CD8-positive, alpha-beta memory T cell (primary cell): ENCODE measurements at places on chromosomes 5 and 9.
A peak's percentile ranks its signal among the peaks of the same experiment; 100 is the strongest.

- H3K4me1 ChIP-seq: no peaks in the 10 kb centered on the region
- H3K4me3 ChIP-seq: no peak overlapping the region
- H3K36me3 ChIP-seq: no peaks in the 10 kb centered on the region
- DNase-seq: no peak
These were observed 647 bp downstream of the PDE8B start for GRCh38 chr5:77210964-77211690.

- no peak for DNase-seq
- peaks cover 8% of the 10 kb centered on the region for H3K36me3 ChIP-seq
- H3K27ac ChIP-seq: peak overlapping the region; percentile 85
- H3K4me3 ChIP-seq: peak overlapping the region; percentile 70
- H3K4me1 ChIP-seq: peaks cover 31% of the 10 kb centered on the region
These were observed 948 bp upstream of the FAM53C start for GRCh38 chr5:138336952-138337684.

- H3K4me3 ChIP-seq: no peak overlapping the region
- H3K36me3 ChIP-seq: no peaks in the 10 kb centered on the region
- H3K27me3 ChIP-seq: no peaks in the 10 kb centered on the region
- no peak overlapping the region for H3K27ac ChIP-seq
- DNase-seq: no peak
- H3K4me1 ChIP-seq: no peaks in the 10 kb centered on the region
These were observed 211.2 kb downstream of the CDK5RAP2 start for GRCh38 chr9:120368799-120369198.

DNA sequence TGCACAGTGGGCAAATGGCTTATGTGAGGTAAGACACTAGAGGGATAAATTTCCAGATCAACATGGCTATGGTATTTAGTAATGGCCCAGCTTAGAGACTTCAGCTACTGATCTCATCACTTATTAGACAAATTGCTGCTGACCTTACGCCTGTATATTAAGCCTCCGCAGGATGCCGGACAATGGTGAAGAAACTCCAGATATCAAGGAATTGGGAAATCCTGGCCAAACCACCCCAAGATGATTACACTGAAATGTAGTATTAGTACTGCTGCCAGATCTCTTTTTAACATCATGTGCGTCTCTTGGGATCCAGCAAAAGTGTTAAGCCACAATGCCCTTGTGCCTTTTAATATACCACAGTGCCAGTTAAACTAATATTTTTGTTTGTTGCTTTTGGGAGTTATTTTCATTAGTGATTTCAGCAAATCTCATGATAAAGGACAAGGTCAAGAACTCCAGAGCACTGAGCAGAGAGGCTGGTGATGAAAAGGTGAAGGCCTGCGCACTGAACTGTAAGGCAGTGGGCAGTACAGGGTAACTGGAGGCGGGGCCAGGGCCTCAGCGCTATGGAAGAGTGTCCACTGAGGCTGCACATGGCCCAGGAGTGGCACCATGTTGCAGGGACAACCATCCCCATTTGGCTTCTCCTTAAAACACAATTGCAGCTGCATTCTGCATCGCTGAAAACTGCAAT, 32.5 kb downstream of the TSTD2 start:
- no peaks in the 10 kb centered on the region for H3K4me1 ChIP-seq
- H3K27ac ChIP-seq: no peak overlapping the region
- DNase-seq: no peak
- H3K27me3 ChIP-seq: no peaks in the 10 kb centered on the region

DNA sequence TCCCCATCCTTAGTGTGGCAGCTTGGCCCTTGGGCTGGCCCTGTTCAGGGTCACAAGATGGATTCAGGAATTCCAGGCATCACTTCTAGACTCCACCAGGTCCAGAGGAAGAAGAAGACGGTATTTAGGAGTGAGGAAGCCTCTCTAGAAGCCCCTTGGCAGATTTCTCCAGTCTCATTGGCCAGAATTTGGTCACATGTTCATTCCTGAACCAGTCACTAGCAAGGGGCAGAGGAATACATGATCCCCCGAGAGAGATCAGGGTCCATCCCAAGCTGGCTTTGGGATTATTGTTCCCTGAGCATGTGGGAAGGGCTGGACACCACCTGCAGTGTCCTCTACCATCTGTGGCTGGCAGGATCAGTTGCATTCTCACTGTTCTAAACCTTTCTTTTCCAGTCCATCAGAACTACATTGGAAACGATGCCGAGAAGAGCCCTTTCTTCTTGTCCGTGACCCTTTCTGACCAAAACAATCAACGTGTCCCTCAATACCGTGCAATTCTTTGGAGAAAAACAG, 48.5 kb downstream of the GARNL3 start:
- H3K4me3 ChIP-seq: no peak overlapping the region
- H3K36me3 ChIP-seq: no peaks in the 10 kb centered on the region
- no peaks in the 10 kb centered on the region for H3K27me3 ChIP-seq

GRCh38 chr5:37988454-37989046, 148.7 kb upstream of the GDNF start:
- no peaks in the 10 kb centered on the region for H3K36me3 ChIP-seq
- no peak overlapping the region for H3K27ac ChIP-seq
- no peak for DNase-seq
- H3K27me3 ChIP-seq: no peaks in the 10 kb centered on the region

DNA sequence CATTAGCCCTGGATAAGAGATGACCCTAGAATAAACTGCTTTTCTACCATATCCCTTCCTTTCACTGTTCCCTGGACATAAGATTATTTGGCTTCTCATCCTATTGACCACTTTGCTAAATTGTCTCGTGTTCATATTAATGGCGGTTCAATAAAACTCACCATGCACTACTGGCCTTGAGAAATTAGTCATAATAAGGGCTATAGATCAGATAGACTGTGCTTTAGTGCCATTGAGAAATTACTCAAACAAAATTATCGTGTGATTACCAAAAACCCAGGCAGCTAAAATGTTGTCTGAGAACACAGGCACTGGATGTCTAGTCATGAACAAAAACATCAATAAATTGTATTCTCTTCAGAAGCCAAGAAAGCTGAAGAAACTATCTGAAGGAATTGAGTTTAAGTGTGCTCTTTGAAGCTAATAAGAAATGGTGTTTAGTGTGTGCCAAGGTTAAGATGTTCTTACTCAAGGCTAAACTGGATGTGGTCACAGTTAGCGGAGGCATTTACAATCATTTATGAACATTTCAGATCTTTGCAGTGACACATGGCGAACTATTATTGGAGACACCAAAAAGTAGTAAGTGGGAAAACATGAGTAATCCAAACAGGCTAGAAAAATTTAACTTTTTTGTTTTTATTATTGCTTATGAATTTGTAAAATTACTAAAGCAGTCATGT, 460.4 kb upstream of the RORB start:
- no peaks in the 10 kb centered on the region for H3K4me1 ChIP-seq
- no peaks in the 10 kb centered on the region for H3K27me3 ChIP-seq
- H3K36me3 ChIP-seq: no peaks in the 10 kb centered on the region
- no peak overlapping the region for H3K4me3 ChIP-seq

DNA sequence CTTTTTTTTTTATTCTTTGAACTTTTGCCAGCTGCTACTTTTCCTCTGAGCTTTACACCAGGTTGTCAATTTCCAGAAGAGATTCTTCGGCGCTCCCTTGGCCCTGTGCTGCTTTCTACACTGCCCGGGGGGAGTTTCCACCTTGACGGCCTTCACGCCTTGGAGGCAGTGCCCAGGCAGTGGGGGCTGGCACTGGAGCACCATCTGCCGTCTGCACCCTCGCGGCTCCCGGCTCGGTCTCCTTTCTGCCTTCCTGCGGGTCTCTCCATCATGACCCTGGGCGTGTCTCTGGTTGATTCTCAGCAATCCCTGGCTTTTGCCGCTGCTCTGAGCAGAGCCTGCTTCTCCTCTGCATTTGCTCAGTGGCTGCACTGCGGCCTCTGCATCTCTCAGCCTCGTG, 2.9 kb downstream of the SLC6A18 start:
- H3K4me1 ChIP-seq: no peaks in the 10 kb centered on the region
- H3K4me3 ChIP-seq: no peak overlapping the region
- H3K27me3 ChIP-seq: peaks cover 4% of the 10 kb centered on the region
- no peak for DNase-seq
- H3K27ac ChIP-seq: no peak overlapping the region

GRCh38 chr9:32942755-32943460, 58.5 kb downstream of the APTX start:
- no peak for DNase-seq
- H3K27ac ChIP-seq: peak overlapping the region; percentile 24
- no peaks in the 10 kb centered on the region for H3K36me3 ChIP-seq
- no peaks in the 10 kb centered on the region for H3K27me3 ChIP-seq

- H3K4me1 ChIP-seq: no peaks in the 10 kb centered on the region
- no peak overlapping the region for H3K4me3 ChIP-seq
- H3K27me3 ChIP-seq: no peaks in the 10 kb centered on the region
- H3K27ac ChIP-seq: no peak overlapping the region
These were observed 307.5 kb downstream of the ZNF608 start for GRCh38 chr5:124438903-124439281.

DNA sequence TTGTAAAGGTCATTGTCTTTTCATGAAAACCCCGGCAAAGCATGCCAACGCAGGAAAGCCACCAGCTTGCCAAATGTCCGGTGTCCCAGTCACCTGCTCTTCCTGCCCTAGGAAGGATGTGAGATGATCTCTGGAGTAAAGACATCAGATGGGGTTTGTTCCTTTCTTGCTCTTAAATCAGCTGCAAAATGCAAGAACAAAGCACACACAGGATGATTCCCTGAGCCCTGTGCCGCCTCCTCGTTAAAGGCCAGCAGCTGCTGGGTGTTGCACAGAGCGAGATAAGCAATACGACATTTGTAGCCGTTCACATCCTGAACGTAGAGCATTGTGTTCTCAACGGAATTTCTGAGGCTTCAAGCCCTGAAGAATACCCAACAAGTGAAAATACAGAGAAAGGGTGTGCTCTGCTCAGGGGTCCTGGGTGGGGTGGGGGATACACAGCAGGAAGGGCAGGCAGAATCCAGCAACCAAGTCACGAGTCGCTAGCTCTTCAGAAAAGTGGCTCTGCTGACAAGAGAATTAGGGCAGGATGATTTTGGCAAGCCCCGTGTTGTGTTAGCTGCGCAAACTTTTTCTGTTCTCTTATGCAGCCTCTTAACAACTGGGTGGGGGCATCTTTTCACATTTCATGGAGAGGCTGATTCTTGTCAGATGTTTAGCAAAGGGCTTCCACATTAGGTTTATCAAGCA, 229.2 kb upstream of the MAP3K1 start:
- no peak for DNase-seq
- H3K4me1 ChIP-seq: peaks cover 49% of the 10 kb centered on the region
- no peaks in the 10 kb centered on the region for H3K27me3 ChIP-seq
- H3K36me3 ChIP-seq: no peaks in the 10 kb centered on the region
- no peak overlapping the region for H3K27ac ChIP-seq

- no peaks in the 10 kb centered on the region for H3K27me3 ChIP-seq
- no peak overlapping the region for H3K27ac ChIP-seq
- peaks cover 52% of the 10 kb centered on the region for H3K36me3 ChIP-seq
- DNase-seq: no peak
These were observed 53.7 kb downstream of the MTMR12 start for GRCh38 chr5:32259033-32259432.

DNA sequence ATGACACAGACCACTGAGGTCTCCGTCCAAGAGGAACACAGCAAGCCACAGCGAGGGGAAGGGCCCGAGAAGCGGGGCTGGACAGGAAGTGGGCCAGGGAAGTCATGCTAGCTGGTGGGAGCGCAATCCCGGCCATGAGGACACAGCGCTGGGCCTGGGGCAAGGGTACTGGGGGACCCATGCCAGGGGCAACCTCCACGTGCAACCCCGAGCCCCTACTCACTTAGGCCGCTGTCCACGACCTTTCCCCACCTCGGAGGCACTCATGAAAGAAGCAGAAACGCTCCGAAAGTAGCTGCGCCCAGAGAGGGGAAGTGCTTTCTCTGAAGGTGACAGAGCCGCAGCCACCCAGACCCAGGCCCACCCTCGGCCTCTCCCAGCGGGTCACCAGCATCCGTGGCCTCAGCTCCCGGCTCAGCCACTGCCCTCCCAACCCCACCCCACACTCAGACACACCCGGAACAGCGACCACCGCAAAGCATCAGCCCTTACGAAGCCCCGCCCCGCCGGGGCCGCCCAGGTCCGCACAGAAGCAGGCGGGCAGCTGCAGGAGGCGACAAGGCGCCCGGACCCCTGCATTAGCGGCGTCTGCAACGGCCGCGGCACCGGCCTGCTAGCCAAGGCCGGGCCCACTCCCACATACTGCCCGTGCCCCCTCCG, 782 bp downstream of the BICD2 start:
- peak overlapping the region; percentile 61 for H3K27ac ChIP-seq
- H3K4me3 ChIP-seq: peak overlapping the region; percentile 76
- no peaks in the 10 kb centered on the region for H3K36me3 ChIP-seq
- no peaks in the 10 kb centered on the region for H3K27me3 ChIP-seq

GRCh38 chr5:111224561-111225345, 569 bp downstream of the CAMK4 start:
- H3K4me3 ChIP-seq: peak overlapping the region; percentile 85
- H3K27me3 ChIP-seq: no peaks in the 10 kb centered on the region
- peaks cover 27% of the 10 kb centered on the region for H3K4me1 ChIP-seq
- no peaks in the 10 kb centered on the region for H3K36me3 ChIP-seq
- peak overlapping the region; percentile 52 for H3K27ac ChIP-seq

- H3K4me3 ChIP-seq: no peak overlapping the region
- H3K27me3 ChIP-seq: no peaks in the 10 kb centered on the region
- peaks cover 12% of the 10 kb centered on the region for H3K36me3 ChIP-seq
- no peak overlapping the region for H3K27ac ChIP-seq
These were observed 29.3 kb downstream of the B4GALT1 start for GRCh38 chr9:33137781-33138264.

DNA sequence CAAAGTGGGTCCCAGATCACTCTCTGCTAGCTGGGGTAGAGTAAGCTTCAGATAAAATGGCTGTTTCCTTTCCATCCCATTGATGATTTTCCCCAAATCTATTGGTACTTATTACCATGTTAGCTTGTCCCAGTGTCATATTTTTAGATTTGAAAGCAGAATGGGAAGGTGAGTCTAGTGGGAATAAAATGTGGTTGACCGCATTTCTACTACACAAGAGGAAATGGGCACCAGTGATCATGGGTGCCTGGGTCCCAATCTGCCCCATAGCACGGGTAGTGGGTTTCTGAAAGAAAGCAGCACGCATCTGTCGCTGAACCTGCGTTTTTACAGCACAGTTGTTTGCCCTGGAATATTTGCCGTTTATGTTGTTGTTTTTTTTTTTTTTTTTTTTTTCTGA, 20.1 kb downstream of the DAPK1 start:
- DNase-seq: no peak
- no peaks in the 10 kb centered on the region for H3K4me1 ChIP-seq
- no peaks in the 10 kb centered on the region for H3K27me3 ChIP-seq
- no peak overlapping the region for H3K4me3 ChIP-seq
- H3K27ac ChIP-seq: no peak overlapping the region

DNA sequence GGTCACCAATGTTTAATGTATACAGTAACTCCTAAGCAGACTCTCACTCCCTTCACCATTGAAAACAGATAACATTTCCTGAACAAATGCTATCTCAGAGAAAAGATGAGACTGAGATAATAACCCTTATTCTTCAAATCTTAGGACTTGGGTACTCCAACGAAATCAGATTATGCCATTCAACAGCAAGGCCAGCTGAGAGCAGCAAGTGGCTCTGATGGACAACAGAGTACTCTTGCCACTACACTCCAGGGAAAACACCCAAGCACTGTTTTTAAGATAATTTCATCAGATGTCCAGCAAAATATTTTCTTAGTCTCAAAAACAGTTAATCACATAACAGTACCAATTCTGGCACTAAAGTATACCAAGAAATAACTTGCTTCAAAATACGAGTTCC, 10.1 kb downstream of the PPP2CA start:
- no peaks in the 10 kb centered on the region for H3K27me3 ChIP-seq
- DNase-seq: no peak
- H3K27ac ChIP-seq: no peak overlapping the region
- H3K4me3 ChIP-seq: no peak overlapping the region
- peaks cover 59% of the 10 kb centered on the region for H3K4me1 ChIP-seq
- H3K36me3 ChIP-seq: peaks cover 4% of the 10 kb centered on the region
